ENCODE measurements at places on chromosomes 5 and 9.

DNA sequence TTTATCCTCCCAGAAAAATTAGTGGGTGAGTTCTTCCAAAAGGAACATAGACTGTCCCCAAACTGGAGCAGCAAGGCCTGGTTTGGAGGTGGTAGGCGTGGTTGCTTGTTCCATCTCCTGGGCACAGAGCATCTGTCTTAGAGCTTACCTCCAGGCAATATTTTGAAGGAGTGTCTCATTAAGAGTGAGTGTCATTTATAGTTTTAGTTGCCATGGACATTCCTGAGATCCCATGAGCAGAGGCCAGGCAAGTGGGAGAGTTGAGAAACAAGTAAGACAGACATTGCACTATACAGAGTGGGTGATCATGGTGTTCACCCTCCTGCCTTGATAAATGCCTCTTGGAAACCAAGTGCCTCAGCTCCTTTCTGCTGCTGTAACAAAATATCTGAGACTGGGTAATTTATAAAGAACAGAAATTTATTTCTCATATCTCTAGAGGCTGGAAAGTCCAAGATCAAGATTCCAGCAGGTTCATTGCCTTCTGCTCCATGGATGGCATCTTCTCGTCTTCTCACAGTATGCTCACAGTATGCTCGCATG is 68.5 kb downstream of the KIAA1958 start:
- DNase-seq = no peak

GRCh38 chr5:74034733-74035132 is 408.7 kb downstream of the ARHGEF28 start:
- no peak for DNase-seq

DNA sequence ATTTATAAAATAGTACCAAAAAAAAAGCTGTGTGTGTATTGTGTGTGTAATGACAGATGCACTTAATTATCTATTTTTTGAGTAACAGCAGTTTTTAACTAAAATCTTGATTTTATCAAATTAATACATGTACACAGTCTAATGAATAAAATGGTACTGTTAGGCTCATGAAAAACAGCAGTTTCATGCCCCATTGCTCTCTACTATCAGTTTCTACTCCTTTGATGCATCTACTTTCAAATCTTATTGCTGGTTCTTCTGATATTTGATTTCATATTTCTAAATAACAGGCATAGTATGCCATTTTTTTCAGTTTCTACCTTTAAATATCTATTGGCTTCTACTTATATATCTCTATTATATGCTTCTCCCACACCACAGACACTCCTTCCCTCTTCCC is 117.4 kb downstream of the CCDC171 start:
- DNase-seq = no peak

- DNase-seq = no peak
Observed at GRCh38 chr5:154826-155225, 36.5 kb upstream of the LRRC14B start.
